ENCODE measurements at places on chromosomes 16 and 17. TPM values are rescaled to one million over a fixed set of nuclear protein-coding genes. Genes with fewer than 3 reads are reported as not detected.

GRCh38 chr16:89437251-89437987 lies 52.9 kb downstream of the ANKRD11 start:
- H3K27ac ChIP-seq, result peak overlapping the region; percentile 49
- H3K36me3 ChIP-seq, result peaks cover 23% of the 10 kb centered on the region
- peaks cover 49% of the 10 kb centered on the region for H3K4me1 ChIP-seq
- DNase-seq, result no peak

The PERCC1 gene
- polyA plus RNA-seq, result not detected

DNA sequence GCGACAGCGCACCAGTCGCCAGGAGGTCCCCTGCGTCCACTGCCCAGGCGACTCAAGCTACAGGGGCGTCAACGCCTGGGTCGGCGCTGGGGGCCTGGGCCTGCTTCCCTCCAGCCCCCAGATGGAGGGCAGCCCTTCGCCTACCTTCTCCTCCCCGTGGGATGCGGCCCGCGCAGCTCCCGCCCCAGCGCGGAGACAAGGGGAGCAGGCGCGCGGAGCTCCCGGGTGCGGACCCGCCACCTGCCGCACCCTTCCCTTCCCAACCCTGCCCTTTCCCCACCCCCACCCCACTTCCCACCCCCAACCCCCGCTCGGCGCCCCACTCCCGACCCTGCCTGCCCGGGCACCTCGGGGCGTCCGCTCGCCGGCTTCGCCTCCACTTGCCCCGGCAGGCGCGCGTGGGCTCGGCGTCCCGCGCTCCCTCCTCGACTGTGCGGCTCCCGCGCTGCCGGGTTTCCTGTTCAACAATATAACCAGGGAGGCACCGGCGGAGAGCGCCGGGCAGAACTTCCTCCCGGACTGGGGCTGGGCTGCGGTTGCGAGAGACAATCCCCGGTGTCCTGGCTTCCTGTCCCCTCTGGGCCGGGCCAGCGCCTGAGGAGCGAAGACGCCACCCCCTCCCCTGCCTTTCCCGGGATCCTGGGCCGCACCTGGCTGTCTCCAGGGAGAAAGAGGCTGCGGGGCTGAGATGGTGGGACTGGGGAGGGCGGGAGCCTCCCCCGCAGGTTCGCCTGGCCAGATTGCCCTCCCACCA lies at the start of gene ARHGAP27:
Gene ARHGAP27 (minus strand): TSS at position 466 of the 754 bp plus-strand sequence. CDS start 2,591 bp downstream, outside the sequence.
- H3K27ac ChIP-seq, result peak within 1 kb of the TSS; percentile 36
- no peaks in the 10 kb centered on the region for H3K27me3 ChIP-seq

The NME2 gene
- polyA plus RNA-seq, result 301 TPM
